CD8-positive, alpha-beta memory T cell (primary cell): ENCODE measurements at places on chromosomes 5 and 9. TPM values are rescaled to one million over a fixed set of nuclear protein-coding genes. Genes with fewer than 3 reads are reported as not detected.

GRCh38 chr9:38287420-38287985 lies 105.0 kb upstream of the ALDH1B1 start:
- no peaks in the 10 kb centered on the region for H3K27me3 ChIP-seq
- H3K4me1 ChIP-seq = no peaks in the 10 kb centered on the region
- H3K27ac ChIP-seq = no peak overlapping the region
- no peaks in the 10 kb centered on the region for H3K36me3 ChIP-seq
- no peak for DNase-seq
- H3K4me3 ChIP-seq = no peak overlapping the region

- no peaks in the 10 kb centered on the region for H3K4me1 ChIP-seq
- no peak overlapping the region for H3K27ac ChIP-seq
- H3K36me3 ChIP-seq = no peaks in the 10 kb centered on the region
- DNase-seq = no peak
Measured at GRCh38 chr5:63022403-63022802, 443.8 kb downstream of the LRRC70 start.

PCDHGB4 gene
- total RNA-seq = 0.13 TPM

DNA sequence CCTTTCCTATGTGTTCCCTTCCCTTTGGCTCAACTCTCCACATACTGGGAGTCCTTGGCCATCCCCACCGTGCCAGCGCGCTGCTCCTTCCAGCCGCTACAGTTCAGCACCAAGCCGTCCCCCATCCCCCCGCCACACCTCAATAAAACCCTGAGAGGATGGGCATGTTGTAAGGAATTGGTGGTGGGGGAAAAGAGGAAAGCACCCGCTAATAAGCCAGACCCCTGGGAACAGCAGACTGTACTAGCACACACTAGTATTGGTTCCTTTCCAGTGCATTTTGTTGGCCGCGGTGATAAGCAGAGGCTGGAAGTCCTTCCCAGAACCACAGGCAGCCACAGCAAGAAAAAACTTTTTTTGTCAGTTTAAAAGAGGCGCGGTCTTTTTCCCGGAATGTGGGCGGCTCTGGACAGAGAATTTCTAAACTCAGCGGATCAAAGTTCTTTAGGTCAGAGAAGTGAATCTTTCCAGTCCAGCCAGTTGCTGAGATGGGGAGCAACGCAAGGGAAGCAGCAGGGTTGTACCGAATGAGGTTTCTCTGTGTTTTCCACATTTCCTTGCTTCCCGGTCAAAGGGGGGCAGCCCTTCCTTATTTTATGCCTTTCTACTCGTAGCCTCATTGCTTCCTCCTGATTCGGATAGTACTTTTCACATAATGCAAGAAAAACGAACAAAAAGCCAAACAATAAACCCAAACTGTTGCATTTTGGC lies 2.1 kb downstream of the CHSY3 start:
- H3K4me1 ChIP-seq = no peaks in the 10 kb centered on the region
- H3K27me3 ChIP-seq = peaks cover 4% of the 10 kb centered on the region
- DNase-seq = no peak
- H3K27ac ChIP-seq = no peak overlapping the region

- H3K27me3 ChIP-seq = no peaks in the 10 kb centered on the region
- H3K36me3 ChIP-seq = no peaks in the 10 kb centered on the region
- peak; percentile 12 for DNase-seq
- no peak overlapping the region for H3K27ac ChIP-seq
Measured at GRCh38 chr5:142845402-142845921, 75.3 kb downstream of the ARHGAP26 start.

DNA sequence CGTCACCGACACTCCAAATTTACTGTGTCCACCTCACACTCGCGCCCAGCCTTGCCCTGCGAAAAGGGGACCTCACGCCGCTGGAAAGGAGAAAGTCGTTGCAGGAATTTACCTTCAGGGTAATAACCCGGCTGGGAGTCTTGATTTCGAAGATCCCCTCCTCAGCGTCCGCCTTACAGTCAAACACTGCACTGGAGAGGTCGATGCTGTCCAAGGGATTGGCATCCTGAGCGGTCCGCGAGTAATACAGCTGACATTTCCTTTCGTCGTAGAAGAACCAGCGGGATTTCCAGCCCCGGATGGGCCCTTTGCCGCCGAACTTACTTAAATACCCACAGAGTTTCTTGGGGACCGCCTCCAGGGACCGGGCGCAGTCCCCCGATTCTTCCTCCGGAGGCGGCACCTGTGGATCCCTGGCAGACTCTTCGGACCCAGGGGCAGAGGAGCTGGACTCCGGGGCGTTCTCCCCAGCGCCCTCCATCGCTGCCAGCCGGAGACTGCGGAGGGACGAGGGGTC lies 330 bp downstream of the TBC1D2 start:
- peak overlapping the region; percentile 99 for H3K4me3 ChIP-seq
- DNase-seq = no peak
- peaks cover 22% of the 10 kb centered on the region for H3K4me1 ChIP-seq

LECT2 gene
- not detected for total RNA-seq

STRBP gene
- 31.4 TPM for total RNA-seq
